Activated gamma-delta T cell treated with Interleukin-2 at 50 U/mL for 16 hours (primary cell): ENCODE measurements at places on chromosomes 16 and 17.

DNA sequence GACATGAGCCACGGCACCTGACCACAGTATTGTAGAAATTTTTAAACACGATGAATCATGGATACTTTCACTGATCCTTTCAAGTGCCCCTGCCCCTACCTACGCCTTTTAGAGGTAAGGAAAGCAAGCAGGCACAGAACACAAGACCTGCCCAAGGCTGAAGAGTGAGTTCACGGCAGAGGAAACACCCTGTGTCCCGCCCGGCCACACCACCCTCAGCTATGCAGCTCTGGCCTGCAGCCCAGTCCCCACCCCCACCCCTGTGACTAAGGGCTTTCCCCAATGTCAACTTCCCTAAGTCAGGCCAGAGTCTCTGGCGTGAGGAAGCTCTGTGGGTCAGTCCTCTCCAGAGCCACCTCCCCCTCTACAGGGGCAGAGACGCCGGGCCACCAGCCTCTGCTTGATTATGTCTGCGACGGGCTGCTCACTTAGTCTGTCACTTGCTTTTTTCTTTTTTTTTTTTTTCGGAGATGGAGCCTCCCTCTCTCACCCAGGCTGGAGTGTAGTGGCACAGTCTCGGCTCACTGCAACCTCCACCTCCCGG, 8.4 kb downstream of the SLC16A5 start:
- DNase-seq: no peak

DNA sequence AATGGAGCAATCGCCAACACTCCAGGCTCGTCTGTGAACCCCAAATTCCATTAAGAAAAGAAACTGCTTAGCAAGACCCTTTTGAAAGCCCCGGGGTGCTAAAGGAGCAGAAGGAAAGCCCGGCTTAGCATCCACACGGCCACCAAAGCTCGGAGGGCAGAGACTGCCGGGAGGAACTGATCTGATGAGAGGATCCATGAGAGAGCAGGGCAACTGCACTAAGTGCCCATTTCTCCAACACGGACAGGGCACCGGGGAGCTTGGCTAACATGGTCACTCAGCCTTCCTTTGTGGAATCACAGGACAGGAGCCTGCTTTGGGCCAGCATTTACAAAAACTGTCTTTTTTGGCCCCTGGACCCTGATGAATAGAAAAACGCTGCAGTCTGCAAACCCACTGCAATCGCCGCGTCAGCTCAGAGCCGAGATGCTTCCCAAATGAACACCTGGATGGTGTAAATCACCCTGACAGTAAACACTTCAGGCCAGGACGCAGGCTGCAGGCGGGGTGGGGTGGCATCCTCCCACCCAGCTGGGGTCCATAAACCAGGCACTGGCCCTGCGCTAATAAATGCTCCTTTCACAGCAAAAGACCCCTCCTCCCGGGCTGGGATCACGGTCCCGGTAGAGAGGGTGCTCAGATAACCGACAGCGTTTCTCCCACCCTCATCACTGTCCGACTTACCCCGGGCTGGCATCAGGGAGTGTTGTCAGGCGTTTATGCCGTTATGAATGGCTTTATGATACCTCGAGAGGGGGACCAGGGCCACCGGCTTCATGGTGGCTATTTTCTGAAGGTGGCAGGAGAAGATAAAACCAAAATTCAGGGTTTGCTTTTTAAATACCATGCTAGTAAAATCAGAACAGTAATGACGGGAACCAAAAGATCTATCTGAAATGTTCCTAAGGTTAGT, 299.5 kb downstream of the IRF8 start:
- no peak for DNase-seq

GRCh38 chr17:20988001-20988636, 54.7 kb downstream of the USP22 start:
- no peak for DNase-seq

DNA sequence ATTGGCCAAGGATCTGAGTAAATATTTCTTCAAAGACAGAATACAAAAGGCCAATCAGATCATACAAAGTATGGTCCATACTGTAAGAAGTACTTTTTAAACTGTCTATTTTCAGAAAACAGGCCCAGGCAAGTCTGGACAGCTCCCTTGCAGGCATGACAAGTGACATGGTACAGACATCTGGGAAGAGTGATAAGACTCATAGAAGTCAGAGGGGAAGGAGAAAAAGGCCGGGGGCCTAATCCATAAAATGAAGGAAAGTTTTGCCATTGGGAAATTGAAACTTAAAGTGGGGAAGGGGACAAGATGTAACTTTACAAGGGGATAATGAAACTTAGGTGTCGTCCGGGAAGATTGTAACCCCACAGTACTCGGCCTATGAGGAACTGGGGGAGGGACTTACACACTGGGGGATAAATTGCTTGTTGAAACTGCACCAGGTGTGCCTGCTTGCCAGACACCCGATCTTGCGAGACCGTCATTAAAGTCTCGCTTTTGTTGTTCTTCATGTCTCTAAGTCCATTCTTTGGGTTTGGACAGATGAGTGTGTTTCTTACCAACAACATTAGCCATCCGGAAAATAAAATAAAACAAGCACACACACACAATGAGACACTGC, 684.0 kb downstream of the CDH11 start:
- DNase-seq: no peak

- DNase-seq: no peak
Measured at GRCh38 chr16:17149904-17150483, 320.8 kb downstream of the XYLT1 start.

DNA sequence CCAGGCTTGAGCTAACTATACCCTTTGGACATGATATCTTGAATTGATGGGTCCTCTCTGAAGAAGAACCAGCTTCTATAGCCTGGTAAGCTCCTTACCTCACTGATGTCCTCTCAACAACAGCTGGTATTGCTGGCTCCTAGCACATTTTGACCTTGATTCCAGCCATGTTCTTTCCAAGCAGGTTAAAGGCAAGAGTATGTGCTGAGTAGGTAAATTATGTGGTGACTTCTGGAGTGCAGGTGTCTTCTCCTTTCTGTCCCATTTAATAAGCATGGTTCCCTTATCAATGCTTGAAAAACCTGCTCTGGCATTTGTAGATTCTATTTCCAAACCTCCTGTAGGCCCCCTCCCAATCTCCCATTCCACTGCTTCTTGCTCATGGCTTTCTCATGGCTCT, 300.1 kb downstream of the UTP18 start:
- no peak for DNase-seq

DNA sequence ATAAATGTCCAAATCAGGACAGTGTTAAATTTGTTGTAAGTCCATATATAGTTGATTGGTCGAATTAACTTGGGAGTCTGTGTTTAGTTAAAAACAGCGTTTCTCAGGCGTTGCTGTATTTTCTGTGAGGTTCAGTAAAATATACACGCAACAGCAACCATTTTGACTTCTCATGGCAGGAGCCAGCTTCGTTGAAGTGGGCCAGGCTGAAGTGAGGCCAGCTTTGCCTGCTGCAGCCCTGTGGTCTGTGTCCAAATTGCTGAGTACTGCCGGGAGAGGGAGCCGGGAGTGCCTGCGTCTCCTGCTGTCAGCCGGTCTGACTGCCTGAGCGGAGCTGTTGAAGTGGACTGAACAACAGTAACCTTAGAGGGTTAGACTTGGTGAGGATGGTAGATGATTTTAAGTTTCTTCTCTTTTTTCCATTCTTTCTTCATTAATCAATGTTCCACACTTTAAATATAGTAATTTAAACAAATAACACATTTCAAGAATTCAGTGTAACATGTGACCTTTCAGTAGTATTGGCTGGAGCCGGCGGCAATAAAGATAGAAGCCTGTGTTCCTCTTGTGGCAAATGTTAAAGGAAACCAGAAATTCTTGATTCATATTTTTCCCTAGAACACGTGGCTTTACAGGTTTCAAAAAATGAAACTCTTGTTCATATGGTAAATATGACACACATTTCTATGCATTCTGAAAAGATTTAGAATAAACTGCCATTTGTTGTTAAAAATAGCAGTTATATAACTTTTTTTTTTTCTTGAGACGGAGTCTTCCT, 37.0 kb upstream of the ZNF750 start:
- DNase-seq: no peak

DNA sequence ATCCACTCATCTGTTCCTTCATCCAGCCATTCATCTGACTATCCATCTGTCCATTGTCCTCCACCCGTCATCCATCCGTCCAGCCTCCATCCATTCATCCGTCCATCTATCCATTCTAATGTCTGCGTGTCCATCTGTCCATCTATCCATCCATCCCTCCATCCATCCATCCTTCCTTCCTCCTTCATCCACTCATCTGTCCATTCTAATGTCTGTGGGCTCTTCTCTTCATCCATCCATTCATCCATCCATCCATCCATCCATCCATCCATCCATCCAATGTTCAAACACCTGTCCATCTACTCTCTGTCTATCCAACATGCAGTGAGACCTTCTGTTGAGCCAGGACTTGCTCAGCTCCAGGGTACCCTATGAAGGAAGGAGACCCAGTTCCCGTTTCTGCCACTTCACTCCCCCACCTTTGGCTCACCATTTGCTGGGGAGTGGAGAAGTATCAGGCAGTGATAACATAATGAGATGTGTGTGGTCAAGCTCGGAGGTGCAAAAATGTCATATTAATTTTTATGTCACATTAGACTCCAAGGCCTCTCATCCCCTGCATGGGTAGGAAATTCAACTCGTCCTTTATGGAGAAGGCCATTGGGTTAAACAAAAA, 36.5 kb upstream of the ADGRG1 start:
- no peak for DNase-seq

DNA sequence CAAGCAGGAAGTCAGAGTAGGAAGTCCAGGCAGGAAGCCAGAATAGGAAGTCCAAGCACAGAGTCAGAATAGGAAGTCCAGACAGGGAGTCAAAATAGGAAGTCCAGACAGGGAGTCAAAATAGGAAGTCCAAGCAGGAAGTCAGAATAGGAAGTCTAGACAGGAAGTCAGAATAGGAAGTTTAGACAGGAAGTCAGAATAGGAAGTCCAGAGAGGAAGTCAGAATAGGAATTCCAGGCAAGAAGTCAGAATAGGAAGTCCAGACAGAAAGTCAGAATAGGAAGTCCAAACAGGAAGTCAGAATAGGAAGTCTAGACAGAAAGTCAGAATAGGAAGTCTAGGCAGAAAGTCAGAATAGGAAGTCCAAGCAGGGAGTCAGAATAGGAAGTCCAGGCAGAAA, 105.3 kb upstream of the C16orf82 start:
- no peak for DNase-seq

- no peak for DNase-seq
Measured at GRCh38 chr16:31411024-31411844, 16.9 kb downstream of the COX6A2 start.

GRCh38 chr16:3145660-3146059, 10.8 kb downstream of the ZNF213 start:
- no peak for DNase-seq

- no peak for DNase-seq
Measured at GRCh38 chr17:39603304-39604016, 4.3 kb downstream of the NEUROD2 start.
